Spinal cord (tissue), 10 donors: ENCODE measurements at places on chromosomes 5 and 9.

- no peak for DNase-seq
- no peaks in the 10 kb centered on the region for H3K27me3 ChIP-seq
- no peak overlapping the region for H3K4me3 ChIP-seq
- H3K36me3 ChIP-seq = no peaks in the 10 kb centered on the region
- H3K4me1 ChIP-seq = no peaks in the 10 kb centered on the region
- H3K27ac ChIP-seq = no peak overlapping the region
These were observed 61.4 kb upstream of the GLRX start for GRCh38 chr5:95884017-95884325.

- H3K27me3 ChIP-seq = no peaks in the 10 kb centered on the region
- no peak for DNase-seq
- H3K27ac ChIP-seq = no peak overlapping the region
These were observed 85.2 kb downstream of the ARSB start for GRCh38 chr5:78899922-78900362.

DNA sequence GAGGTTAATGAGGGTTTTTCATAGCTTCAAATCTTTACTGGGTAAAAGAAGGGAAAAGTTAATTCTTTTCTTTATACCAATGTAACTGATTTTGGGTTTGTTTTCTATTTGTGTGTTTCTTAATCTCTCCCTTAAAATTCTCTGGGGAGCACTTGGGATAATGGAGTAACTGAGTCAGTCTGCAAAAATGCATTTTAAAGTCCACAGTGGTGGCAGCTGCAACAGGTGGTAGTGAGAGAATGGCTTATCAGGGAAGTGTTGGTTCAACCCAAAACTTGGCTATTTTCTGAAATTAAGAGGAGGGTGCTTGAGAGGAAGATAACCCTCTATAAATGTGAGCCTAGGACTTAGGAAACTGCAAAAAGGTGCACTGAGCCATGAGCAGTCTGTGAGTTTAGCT, 39.9 kb upstream of the ASTN2 start:
- no peaks in the 10 kb centered on the region for H3K27me3 ChIP-seq
- H3K4me1 ChIP-seq = no peaks in the 10 kb centered on the region
- no peak overlapping the region for H3K27ac ChIP-seq
- no peak for DNase-seq
- no peak overlapping the region for H3K4me3 ChIP-seq
- H3K36me3 ChIP-seq = no peaks in the 10 kb centered on the region

GRCh38 chr9:10774051-10774450, 161.2 kb upstream of the PTPRD start:
- no peaks in the 10 kb centered on the region for H3K27me3 ChIP-seq
- peak; percentile 63 for DNase-seq
- no peak overlapping the region for H3K27ac ChIP-seq

- H3K4me3 ChIP-seq = no peak overlapping the region
- no peaks in the 10 kb centered on the region for H3K27me3 ChIP-seq
- peaks cover 13% of the 10 kb centered on the region for H3K4me1 ChIP-seq
- DNase-seq = no peak
- no peak overlapping the region for H3K27ac ChIP-seq
- no peaks in the 10 kb centered on the region for H3K36me3 ChIP-seq
These were observed 173.6 kb downstream of the GADD45G start for GRCh38 chr9:89778100-89779090.

DNA sequence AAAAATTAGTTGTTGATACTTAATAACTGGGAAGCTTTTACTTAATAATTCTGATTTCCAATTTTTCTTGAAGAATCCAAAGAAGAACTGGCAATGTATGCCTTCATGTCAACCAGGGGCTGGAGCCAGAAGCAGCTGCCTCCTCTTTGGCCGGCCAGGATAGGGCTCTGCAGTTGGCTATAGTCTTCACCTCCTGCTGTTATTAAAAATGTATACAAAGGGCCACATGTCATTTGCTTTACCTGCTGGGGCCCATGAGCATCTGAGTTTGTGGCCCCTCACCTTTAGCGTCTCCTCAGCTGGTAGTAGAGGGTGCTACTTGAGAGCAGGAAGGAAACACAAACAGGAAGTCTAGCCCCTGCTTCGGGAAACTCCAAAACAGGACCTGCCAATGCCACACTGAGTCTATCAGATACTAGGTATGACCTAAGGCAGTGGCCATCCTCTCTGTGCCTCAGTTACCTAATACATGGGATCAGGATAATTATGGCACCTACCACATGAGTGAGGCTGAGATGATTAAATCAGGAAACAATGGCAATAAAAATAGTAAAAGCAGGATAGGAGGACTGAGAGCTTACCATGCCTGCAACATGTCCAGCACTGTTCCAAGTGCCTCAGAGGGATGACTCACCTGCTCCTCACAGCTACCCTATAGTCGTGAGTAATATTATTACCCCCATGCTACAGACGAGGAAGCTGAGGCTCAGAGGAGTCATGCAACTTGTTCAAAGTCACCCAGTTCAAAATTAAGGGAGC, 21.3 kb downstream of the CCDC69 start:
- no peak overlapping the region for H3K27ac ChIP-seq
- no peaks in the 10 kb centered on the region for H3K4me1 ChIP-seq
- no peaks in the 10 kb centered on the region for H3K36me3 ChIP-seq
- H3K4me3 ChIP-seq = no peak overlapping the region
- no peaks in the 10 kb centered on the region for H3K27me3 ChIP-seq

GRCh38 chr5:110338341-110339083, 388.0 kb downstream of the TMEM232 start:
- no peak overlapping the region for H3K4me3 ChIP-seq
- H3K4me1 ChIP-seq = no peaks in the 10 kb centered on the region
- no peak for DNase-seq
- H3K27me3 ChIP-seq = no peaks in the 10 kb centered on the region

DNA sequence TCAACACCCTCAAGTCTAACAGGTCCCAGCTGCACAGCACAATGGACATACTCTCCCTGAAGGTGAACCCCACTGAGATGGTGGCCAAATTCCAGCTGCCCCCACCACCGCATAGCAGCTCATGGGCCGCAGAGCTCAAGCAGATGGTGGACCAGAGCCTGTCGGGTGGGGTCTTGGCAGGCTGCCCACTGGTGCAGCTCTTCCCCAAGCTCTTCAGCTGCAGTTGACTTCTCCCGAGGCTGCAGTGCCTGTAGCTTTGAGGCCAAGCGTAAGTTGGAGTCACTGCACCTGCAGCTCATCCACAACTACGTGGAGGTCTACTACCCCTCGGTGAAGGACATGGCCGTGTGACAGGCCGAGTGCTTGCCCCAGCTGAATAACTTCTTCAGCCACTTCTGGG, 56.6 kb upstream of the SPTLC1 start:
- H3K27ac ChIP-seq = no peak overlapping the region
- no peak for DNase-seq
- H3K4me1 ChIP-seq = no peaks in the 10 kb centered on the region
- no peak overlapping the region for H3K4me3 ChIP-seq

DNA sequence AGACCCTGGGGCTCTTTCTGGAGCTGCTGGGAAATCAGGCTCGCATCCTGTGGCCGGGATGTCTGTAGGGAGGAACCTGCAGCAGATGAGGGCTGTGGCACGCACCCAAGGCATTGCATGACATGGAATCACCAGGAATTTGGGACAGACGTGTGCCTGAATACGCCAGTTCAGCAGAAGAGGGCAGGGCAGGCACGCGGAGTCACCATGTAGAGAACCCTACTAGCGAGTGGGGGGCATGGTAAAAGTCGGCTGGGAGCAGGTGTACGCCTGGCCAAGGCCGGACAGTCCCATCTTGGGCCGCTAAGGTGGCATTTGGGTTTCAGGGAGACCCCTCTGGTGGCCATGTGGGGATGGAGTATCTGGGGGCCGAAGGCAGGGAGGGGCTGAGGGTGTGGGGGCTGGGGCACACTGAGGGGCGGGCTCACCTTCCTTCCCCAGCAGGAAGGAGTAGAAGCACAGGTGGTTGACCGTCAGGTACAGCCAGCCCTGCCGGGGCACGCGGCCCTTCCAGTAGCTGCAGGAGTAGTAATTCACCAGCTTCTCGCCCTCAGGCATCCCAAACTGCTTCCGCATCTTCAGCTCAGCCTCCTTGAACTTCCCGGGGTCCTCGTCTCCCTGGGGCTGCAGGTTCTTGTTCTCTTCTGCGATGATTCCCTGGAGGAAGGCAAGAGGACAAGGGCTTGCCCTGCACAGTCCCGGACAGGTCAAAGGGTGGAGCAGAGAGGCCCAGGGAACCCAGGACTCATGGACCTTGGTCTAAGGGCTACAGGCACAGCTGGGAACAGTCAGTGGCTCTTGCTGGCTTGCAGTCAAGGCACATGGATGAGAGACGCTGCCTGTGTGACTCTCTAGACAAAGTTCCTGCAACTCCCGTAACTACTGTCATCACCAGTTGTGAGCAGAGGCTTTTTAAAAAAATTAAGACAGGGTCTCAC, 13.5 kb downstream of the TBC1D9B start:
- no peaks in the 10 kb centered on the region for H3K4me1 ChIP-seq
- H3K36me3 ChIP-seq = peaks cover 92% of the 10 kb centered on the region
- no peak for DNase-seq
- H3K27ac ChIP-seq = no peak overlapping the region
- no peaks in the 10 kb centered on the region for H3K27me3 ChIP-seq

DNA sequence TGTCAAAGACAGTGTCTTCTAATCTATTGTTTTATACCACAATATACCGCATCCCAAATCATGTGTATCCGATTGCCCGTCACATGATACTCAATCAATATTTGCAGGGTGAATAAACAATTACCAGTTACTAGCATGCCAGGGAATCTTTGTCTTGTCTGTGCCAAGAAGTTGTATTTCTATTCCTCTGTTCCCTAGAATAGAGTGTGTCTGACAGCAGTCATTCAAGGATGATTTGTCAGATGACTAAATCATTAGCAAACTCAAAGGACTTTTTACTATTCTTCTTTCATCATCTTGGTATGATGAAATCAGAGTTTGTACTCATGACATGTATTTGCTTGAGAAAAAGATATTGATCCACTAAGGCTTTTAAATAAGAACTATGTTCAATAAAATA, 348.8 kb downstream of the HTR1A start:
- H3K27ac ChIP-seq = no peak overlapping the region
- no peaks in the 10 kb centered on the region for H3K27me3 ChIP-seq
- H3K4me3 ChIP-seq = no peak overlapping the region
- H3K4me1 ChIP-seq = no peaks in the 10 kb centered on the region

DNA sequence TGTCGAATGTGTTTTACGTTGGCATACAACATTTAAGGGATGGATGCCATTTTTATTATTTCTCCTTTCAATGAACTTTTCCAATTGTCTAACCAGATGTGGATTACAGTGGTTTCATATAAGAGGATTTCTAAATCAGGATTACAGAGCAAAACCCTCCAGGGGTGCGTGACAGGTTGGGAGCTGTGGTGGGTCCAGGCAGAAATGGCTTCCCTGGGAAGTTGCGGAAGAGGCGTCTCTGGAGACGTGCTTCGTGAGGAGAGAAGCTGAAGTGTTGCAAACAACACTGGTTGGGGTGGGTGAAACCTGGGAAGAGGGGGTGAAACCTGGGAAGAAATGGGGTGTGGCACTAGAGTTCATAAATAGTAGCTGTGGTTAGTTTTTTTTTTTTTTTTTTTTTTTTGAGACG, 4.5 kb upstream of the RPL26L1 start:
- DNase-seq = no peak
- no peaks in the 10 kb centered on the region for H3K27me3 ChIP-seq
- no peak overlapping the region for H3K4me3 ChIP-seq
- H3K4me1 ChIP-seq = peaks cover 11% of the 10 kb centered on the region
- peaks cover 17% of the 10 kb centered on the region for H3K36me3 ChIP-seq
- no peak overlapping the region for H3K27ac ChIP-seq

DNA sequence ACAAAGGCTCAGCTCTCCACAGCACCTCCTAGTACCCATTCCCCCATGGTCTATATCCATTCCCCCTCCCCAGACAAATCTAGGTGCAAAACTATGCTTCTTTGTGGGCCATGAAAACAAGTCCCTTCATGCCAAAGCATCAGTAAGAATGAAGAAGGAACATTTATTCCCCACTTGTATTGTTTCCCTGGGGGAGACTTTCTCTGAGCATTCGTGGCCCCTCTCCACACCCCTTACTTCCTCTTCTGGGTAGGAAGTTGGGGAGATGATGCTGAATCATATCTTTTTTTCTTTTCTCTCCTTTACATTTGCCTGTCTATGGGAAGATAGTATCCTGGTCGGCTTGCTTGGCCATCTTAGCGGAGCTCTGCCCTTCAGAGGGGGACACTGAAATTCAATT, 246.8 kb downstream of the NSG2 start:
- no peaks in the 10 kb centered on the region for H3K27me3 ChIP-seq
- no peaks in the 10 kb centered on the region for H3K4me1 ChIP-seq
- H3K27ac ChIP-seq = no peak overlapping the region
- no peak overlapping the region for H3K4me3 ChIP-seq
- no peaks in the 10 kb centered on the region for H3K36me3 ChIP-seq

- H3K4me1 ChIP-seq = peaks cover 15% of the 10 kb centered on the region
- no peak overlapping the region for H3K4me3 ChIP-seq
- H3K27ac ChIP-seq = no peak overlapping the region
- H3K27me3 ChIP-seq = no peaks in the 10 kb centered on the region
These were observed 77.0 kb downstream of the FGF18 start for GRCh38 chr5:171496456-171496855.

DNA sequence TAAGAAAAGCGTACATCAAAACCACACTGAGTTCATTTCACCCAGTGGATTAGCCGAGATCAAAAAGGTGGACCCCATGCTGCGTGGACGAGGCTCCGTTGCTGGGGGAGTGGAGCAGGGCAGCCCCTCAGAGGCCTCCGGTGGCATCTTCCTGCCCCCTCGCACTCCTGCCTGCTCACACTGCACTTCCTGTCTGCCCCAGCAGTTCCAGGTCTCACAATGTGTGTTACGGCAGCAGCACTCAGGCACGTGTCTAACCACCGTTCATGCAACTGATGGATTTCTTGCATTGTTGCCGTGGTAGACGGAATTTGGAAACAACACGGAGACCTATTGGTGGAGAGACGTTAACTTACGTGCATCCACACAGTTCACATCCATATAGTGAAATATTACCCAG, 196.6 kb upstream of the OTULINL start:
- no peak overlapping the region for H3K4me3 ChIP-seq
- H3K27ac ChIP-seq = no peak overlapping the region
- H3K4me1 ChIP-seq = peaks cover 7% of the 10 kb centered on the region
- no peak for DNase-seq
- H3K27me3 ChIP-seq = no peaks in the 10 kb centered on the region

DNA sequence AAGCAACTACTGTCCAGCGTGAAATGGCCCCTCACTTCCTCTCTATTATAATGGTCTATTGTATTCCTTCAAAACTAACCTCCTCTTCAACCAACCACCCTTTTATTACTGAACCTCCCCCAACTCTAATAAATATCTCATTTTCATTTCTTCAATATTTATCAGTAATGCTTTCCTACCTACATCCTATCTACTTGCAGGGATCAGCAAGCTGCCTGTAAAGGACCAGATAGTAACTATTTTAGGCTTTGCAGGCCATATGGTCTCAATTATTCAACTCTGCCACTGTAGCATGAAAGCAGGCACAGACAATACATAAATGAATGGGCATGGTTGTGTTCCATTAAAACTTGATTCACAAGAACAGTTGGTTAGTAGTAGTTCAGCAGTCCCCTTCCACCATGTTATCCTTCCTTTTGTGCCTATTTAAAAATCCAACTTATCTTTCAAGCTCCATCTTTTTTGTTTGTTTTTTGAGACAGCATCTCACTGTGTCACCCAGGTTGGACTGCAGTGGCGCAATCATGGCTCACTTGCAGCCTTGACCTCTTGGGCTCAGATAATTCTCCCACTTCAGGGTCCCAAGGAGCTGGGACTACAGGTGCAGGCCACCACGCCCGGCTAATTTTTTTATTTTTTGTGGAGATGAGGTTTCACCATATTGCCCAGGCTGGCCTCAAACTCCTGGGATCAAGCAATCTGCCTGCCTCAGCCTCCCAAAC, 45.8 kb downstream of the PCDHGC5 start:
- no peak overlapping the region for H3K4me3 ChIP-seq
- H3K4me1 ChIP-seq = no peaks in the 10 kb centered on the region
- peaks cover 3% of the 10 kb centered on the region for H3K36me3 ChIP-seq
